ENCODE measurements at places on chromosomes 7 and 10. TPM values are rescaled to one million over a fixed set of nuclear protein-coding genes. Genes with fewer than 3 reads are reported as not detected.

Gene NPY4R2
- not detected for total RNA-seq

Gene LRIT1
- total RNA-seq = not detected

Gene MSANTD7
- 17.9 TPM for total RNA-seq

Gene SPDYE2B
- not detected for total RNA-seq

Gene GJC3
- total RNA-seq = 1.8 TPM

Gene CCL26
- 0.59 TPM for total RNA-seq

Gene TEX47
- not detected for total RNA-seq

Gene GPER1
- 0.72 TPM for total RNA-seq

Gene TIMM23B
- 21.4 TPM for total RNA-seq

DNA sequence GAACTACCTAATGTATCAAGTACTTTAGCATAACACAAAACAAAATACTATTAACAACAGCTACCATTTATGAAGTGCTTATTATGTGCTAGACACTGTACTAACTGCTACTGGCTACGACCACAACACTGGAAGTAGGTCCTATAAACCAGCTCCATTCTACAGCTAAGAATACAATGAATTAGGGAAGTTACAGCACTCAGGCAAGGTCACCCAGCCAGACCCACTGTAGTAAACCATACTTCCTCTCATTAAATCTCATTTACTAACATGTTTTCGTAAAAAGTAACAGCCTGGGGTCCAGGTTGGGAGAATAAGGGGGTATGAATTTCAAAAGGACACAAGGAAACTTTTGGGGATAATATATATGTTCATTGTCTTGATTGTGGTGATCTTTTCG lies 25.4 kb downstream of the NAPEPLD start:
- H3K27ac ChIP-seq = no peak overlapping the region
- peaks cover 5% of the 10 kb centered on the region for H3K36me3 ChIP-seq
- no peak overlapping the region for H3K4me3 ChIP-seq
- no peaks in the 10 kb centered on the region for H3K4me1 ChIP-seq

- peaks cover 6% of the 10 kb centered on the region for H3K27me3 ChIP-seq
- H3K27ac ChIP-seq = peak overlapping the region; percentile 85
- no peak overlapping the region for H3K4me3 ChIP-seq
- H3K4me1 ChIP-seq = no peaks in the 10 kb centered on the region
Observed at GRCh38 chr10:78937393-78937792, 131.4 kb upstream of the ZMIZ1 start.

GRCh38 chr10:131046194-131046593 lies 265.3 kb downstream of the TCERG1L start:
- no peaks in the 10 kb centered on the region for H3K4me1 ChIP-seq
- H3K36me3 ChIP-seq = peaks cover 12% of the 10 kb centered on the region
- no peak overlapping the region for H3K4me3 ChIP-seq
- no peak for DNase-seq

- H3K4me3 ChIP-seq = no peak overlapping the region
- peaks cover 1% of the 10 kb centered on the region for H3K27me3 ChIP-seq
- H3K4me1 ChIP-seq = peaks cover 15% of the 10 kb centered on the region
Observed at GRCh38 chr10:68594405-68594804, 34.3 kb downstream of the TET1 start.

DNA sequence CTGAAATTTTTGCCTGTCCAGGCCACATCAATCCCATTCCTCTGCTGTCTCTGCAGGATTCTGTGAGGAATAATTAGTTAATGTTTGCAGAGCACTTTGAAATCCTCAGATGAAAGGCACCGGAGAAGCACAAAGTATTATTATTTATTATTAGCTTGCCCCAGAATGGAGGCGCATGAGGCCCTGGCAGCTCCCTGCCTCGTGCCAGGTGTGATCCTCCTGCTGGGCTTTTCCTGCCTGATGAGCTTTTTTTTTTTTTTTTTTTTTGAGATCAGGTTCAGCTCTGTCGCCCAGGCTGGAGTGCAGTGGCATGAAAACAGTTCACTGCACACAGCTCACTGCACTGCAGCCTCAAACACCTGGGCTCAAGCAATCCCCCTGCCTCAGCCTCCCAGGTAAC lies 65.2 kb downstream of the TCF7L2 start:
- H3K4me1 ChIP-seq = peaks cover 30% of the 10 kb centered on the region
- H3K4me3 ChIP-seq = no peak overlapping the region
- H3K27ac ChIP-seq = no peak overlapping the region

GRCh38 chr10:10855151-10855581 lies 162.5 kb upstream of the CELF2 start:
- H3K4me3 ChIP-seq = no peak overlapping the region
- H3K27me3 ChIP-seq = no peaks in the 10 kb centered on the region
- H3K4me1 ChIP-seq = peaks cover 3% of the 10 kb centered on the region
- DNase-seq = no peak

DNA sequence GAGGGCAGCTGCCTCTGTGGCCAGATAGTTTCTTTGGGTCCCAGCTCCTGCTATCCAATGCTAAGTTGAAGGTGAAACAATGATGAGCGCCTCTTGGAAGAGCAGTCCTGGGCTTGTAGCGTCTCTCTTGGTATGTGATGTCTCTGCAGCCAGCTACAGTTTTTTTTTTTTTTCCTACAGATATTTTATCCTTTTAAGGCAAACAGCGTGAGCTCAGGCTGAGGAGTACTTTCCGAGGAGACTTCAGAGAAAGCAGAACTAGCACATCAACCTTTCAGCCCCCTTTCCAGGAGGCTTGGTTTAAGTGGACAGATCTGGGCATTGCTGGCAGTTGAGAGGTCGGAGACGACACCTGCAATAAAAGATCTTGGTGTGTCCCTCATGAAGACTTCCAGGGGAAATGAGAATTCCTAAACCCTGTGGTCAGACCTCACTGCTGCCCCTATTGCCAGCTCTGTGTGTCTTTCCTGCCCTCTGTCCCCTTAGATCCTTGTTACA lies 9.1 kb downstream of the PRKG1 start:
- DNase-seq = no peak
- H3K4me3 ChIP-seq = no peak overlapping the region
- H3K36me3 ChIP-seq = no peaks in the 10 kb centered on the region

DNA sequence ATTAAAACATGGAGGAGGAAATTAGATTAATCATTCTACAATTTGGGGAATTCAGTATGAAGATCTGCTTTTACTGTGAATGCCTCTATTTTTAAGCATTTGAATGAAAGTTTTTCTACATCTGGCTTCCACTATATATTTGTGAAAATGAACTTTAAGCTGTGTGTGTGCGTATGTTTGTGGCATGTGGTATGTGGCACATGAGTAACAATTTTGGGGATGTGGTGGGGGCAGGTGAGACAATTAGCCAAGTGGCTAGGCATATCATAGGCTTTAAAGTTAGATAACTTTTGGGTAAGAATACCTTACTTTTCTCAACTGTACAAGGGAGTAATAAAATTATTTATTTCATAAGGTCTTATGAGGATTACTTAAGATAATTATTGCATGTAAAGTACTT lies 81.5 kb downstream of the ZNF22 start:
- H3K27me3 ChIP-seq = no peaks in the 10 kb centered on the region
- no peak for DNase-seq
- H3K4me1 ChIP-seq = peaks cover 5% of the 10 kb centered on the region
- H3K36me3 ChIP-seq = no peaks in the 10 kb centered on the region
- H3K4me3 ChIP-seq = no peak overlapping the region

- H3K27ac ChIP-seq = no peak overlapping the region
- H3K27me3 ChIP-seq = peaks cover 7% of the 10 kb centered on the region
- H3K4me3 ChIP-seq = no peak overlapping the region
Observed at GRCh38 chr7:151207315-151207714, 3.0 kb downstream of the H2BK1 start.

DNA sequence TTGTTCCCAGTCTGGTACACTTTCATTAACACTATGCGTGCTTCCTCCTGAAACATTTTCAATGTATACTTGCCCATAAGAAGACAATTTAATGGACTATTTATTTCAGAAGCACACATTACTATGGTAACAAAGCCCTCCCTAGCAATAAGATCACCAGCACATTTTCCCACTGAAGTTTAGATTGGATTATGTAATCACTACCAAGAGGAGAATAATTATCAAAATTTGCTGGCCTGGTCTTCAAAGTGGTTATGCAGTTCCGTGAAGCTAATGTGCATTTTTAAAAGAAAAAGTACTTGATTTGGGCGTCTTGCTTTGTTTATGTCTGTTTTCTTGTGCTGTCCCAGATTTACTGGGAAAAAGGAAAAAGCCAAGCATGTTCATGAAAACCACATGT lies 61.9 kb downstream of the AP3M1 start:
- H3K36me3 ChIP-seq = peaks cover 15% of the 10 kb centered on the region
- no peaks in the 10 kb centered on the region for H3K27me3 ChIP-seq
- H3K27ac ChIP-seq = no peak overlapping the region
- no peak overlapping the region for H3K4me3 ChIP-seq
- DNase-seq = no peak
- H3K4me1 ChIP-seq = no peaks in the 10 kb centered on the region

- DNase-seq = no peak
- peak overlapping the region; percentile 52 for H3K4me3 ChIP-seq
- no peak overlapping the region for H3K27ac ChIP-seq
Observed at GRCh38 chr10:44382981-44383748, 1.7 kb downstream of the CXCL12 start.

GRCh38 chr10:105259201-105259600 lies 618.1 kb downstream of the SORCS3 start:
- no peak overlapping the region for H3K4me3 ChIP-seq
- H3K36me3 ChIP-seq = no peaks in the 10 kb centered on the region
- no peak for DNase-seq
- H3K4me1 ChIP-seq = no peaks in the 10 kb centered on the region
- no peaks in the 10 kb centered on the region for H3K27me3 ChIP-seq
- H3K27ac ChIP-seq = no peak overlapping the region

DNA sequence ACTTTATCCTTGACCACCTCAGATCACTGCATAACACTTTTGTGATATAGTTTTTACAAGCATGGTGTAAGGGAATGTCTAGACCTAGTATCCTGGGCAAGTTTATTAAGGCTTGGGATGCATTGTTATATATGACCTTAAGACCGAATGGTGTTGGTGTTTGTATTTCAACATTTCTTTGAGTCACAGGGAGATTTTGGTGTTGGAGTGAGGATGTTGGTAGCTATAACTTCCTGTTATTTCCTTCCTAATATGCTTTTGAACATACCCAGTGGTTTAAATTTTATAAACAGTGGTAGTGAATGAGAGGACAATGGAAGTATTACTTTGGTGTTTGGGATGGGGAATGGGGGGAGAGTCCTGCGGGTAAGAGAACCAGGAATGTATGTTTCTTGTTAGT lies 2.6 kb downstream of the EXOC4 start:
- no peaks in the 10 kb centered on the region for H3K36me3 ChIP-seq
- DNase-seq = no peak
- H3K4me1 ChIP-seq = peaks cover 22% of the 10 kb centered on the region

DNA sequence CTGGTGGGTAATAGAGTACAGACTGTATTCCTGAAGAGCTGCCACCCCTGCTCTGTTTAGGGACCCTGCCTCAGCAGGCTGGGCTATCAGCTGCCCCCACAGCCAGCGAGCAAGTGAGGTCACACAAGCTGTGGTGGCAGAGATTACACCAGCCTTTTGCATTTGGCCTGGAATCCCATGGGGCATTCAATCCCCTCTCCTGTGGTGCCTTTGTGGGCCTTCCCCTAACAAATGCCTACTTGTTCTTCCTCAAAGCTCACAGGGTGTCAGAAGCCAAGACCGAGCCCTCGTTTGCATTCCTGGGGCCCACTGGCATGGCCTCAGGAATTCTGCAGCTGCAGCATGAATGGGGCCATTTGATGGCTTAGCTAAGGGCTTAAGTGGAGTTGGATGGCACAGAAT lies 212.7 kb upstream of the PHYHIPL start:
- H3K27me3 ChIP-seq = peaks cover 4% of the 10 kb centered on the region
- H3K4me1 ChIP-seq = no peaks in the 10 kb centered on the region
- DNase-seq = no peak
- no peaks in the 10 kb centered on the region for H3K36me3 ChIP-seq

DNA sequence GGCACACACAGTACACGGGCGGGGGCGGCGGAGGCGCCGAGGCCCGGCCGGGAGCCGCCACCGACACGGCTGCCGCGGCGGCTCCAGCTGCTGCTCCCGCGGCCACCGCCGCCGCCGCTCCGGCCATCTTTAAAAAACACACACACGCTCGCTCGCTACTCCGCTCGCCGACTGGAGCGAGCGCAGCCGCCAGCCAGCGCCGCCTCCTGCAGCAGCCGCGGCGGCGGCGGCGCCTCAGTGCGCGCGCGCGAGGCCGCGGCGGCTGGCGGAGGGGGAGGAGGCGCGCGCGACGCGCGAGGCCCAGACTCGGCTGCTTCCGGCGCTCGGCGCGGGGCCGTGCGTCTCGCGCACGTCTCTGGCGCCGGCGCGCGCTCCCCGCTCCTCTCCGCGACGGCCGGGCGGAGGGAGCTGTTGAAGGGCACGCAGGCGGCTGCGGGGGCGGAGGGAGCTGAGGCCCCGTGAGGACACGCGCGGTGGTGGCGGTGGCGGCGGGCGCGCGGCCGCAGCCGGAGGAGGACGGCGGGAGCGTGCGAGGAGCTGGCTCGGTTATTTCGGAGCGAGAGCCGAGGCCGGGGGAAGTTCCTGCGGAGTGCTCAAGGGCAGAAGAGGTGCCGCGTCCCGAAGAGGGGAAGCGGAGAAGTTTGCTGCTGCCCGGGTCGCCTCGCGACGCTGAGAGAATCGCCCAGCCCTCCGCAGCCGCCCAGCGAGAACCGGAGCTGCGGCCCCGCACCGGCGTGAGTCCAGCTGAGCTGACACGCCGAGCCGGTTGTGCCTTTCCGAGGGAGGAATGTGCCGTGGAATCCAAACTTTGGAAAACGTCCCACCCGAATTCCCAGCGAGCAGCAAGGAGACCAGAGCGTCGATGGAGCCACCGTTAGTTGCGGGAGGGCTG lies at the start of gene KDM7A:
KDM7A (minus strand) TSS at position 173 of the 892 bp plus-strand sequence; CDS start at position 127, 46 bp downstream.
- H3K4me3 ChIP-seq = peak within 1 kb of the TSS; percentile 95
- H3K27me3 ChIP-seq = peaks cover 14% of the 10 kb centered on the region
- peaks cover 6% of the 10 kb centered on the region for H3K36me3 ChIP-seq
- H3K4me1 ChIP-seq = peaks cover 15% of the 10 kb centered on the region

GRCh38 chr7:116952635-116953371 lies 498 bp upstream of the ST7 start:
- H3K36me3 ChIP-seq = peaks cover 16% of the 10 kb centered on the region
- H3K4me1 ChIP-seq = peaks cover 32% of the 10 kb centered on the region
- DNase-seq = no peak
- H3K4me3 ChIP-seq = peak overlapping the region; percentile 93
- peaks cover 14% of the 10 kb centered on the region for H3K27me3 ChIP-seq

DNA sequence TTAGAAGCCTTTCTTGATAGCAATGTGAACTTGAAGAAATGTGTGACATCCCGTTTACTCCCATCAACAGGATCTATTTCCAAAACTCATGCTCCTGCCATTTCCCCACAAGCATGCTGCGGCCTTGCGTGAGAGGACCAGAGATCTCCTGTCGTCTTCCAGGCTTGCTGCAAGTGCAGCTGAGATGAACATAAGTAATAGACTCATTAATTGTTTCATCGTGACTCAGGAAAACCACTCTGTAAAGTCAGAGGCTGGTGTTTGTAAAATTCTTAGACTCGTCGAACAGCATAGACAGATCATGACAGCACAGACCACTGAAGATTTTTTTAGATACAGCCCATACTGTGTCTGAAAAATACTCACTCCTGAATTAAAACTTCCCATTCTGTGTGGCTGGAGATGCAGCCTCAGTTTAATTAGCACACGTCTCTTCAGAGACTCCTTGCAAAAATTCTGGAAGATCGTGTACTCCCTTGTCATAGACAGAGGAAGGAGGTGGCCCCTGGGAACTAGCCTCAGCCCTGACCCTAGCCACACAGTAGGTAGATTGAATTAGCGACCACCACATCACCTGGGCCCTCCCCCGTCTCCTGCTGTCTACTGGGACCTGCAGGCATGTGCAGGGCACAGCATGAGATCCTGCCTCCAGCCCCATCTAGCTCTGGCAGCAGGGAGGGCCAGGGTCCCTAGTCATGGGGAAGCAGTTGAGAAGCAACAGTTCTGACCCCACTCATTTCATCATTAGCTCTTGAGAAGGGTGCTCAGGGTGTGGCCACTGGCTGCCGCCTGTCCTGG lies 226.0 kb downstream of the CELF2 start:
- H3K27me3 ChIP-seq = no peaks in the 10 kb centered on the region
- no peak for DNase-seq
- H3K4me1 ChIP-seq = no peaks in the 10 kb centered on the region
